ENCODE measurements at places on chromosomes 13 and 19. TPM values are rescaled to one million over a fixed set of nuclear protein-coding genes. Genes with fewer than 3 reads are reported as not detected.

DNA sequence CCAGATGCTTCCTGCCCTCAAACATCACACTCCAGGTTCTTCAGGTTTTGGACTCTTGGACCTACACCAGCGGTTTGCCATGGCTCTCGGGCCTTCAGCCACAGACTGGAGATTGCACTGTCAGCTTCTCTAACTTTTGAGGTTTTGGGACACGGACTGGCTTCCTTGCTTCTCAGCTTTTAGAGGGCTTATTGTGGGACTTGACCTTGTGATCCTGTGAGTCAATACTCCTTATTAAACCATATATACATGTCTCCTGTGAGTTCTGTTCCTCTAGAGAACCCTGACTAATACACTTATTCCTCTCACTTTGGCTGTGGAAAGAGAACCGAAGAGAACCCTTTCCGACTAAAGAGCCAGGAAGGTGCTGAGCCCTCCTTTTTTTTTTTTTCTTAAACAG lies 53.6 kb downstream of the LMO7 start:
- DNase-seq: no peak

- no peak for DNase-seq
Observed at GRCh38 chr19:32324631-32325285, 20.7 kb upstream of the ZNF507 start.

GRCh38 chr13:49220856-49221589 lies 885 bp downstream of the MLNR start:
- DNase-seq: no peak

GRCh38 chr19:37333457-37333856 lies 37.4 kb upstream of the ZNF527 start:
- DNase-seq: no peak

DNA sequence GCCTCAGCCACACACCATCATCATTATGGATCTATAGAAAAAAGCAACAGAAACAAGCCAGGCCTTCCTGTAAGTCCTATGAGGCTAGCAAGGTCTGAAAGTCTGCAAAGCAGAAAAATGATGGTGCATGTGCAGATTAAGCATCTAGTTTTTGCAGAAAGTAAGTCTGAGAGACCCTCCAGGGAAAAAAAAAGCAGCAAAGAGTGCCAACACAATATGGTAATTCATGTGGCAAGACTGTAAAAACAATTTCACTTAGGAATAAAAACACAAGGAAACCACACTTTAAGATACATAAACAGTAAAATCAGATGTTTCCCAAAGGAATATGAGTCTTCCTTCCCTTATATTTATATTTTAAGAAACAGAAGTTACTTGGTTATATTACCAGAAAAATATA lies 112.3 kb upstream of the FBXL3 start:
- DNase-seq: no peak

DNA sequence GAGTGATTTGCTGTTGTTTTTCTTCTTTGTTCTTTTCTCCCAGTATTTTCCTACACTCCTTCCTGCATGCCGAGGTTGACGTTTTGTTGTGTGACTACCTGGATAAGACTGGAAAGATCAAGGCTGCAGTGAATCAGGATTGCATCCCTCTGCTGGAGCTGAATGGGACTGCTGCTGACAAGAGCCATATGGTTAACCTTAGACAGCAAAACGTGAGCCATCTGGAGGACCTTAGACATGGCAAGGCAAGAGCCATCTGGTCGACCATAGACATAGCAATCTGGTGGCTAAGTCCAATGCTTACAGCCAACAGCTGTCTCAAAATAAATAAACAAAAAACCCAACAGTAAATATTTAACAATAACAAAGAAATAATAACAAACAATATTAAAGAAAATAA lies 42.6 kb upstream of the ZNF91 start:
- DNase-seq: no peak

GRCh38 chr19:31574251-31574973 lies 225.2 kb upstream of the TSHZ3 start:
- no peak for DNase-seq

Gene ZNF177
- total RNA-seq: 3.8 TPM

DNA sequence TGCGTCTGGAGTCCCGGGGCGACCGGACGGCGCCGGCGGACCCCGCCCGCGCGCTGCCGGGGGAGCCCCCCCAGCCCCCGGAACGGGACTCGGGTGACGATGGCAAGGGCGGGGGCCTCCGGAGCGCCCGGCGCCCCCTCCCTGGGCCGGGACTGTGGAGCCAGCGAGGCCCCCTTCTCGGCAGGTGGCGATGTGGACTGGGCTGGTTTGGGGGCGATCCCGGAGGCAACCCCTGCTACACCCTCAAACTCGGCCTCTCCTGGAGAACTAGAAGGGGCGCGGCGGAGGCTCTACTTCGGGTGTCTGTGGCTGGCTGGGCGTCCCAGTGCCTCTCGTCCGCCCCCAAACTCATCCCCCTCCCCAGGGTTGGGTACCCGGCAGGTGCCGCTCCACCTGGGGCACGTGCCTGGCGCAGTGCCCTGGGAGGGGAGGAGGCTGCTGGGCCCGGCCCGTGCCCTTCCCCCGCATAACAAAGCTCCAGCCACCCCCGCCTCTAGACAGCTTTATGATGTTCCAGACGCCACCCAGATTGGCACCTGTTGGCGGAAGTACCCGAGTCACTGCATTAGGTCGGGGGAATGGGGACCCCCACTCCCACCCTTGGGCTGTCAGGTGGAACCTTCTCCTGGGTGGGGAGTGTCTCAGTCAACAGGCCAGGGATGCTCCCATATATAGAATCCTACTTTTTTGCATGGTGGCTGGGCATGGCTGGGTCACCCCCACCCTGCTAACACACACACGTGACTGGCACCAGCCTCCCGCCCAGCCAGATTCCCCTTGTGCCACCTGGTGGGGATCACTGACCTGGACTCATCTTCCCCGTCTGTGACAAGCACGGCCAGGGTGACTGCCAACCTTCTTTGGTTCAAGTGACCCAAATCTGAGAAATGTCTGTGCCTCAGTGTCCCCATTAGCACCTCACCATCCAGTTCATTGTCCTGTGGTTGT lies 722 bp downstream of the PKN1 start:
- peak; percentile 65 for DNase-seq

DNA sequence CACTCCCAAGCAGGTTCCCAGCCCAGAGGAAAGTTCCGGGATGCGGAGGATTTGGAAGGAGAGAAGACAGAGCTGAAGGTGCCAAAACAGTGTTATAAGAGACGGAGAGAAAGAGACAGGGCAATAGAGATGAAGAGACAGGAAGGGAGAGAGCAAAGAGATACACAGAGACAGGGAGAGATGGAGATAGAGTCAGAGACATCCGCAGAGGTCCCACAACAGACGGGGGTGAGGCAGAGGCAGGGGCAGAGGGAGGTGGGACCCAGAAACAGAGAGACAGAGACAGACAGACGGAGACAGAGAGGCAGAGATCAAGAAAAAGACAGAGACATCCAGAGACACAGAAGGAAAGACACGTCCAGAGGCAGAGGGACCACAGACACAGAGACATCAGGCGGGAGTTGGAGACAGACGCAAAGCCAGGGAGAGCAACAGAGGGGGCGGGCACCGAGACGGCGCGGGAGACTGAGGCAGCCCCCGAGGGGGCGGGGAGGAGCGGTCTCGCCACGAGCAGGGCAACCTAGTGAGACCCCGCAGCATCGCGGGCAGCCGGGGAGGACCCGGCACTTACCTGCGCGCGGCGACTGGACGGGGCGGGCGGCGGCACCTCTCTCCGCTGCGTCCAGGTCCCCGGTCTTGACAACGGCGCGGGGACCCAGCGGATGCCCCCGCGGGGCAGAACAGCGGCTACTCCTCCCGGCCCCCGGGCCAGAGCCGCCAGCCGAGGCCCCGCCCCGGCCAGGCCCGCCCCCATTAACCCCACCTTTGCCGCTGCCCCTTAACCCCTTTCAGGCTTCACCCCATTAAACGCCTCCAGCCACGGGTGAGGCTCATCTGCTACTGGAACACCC lies at the start of gene GPR4:
Gene GPR4 (minus strand): TSS at position 689 of the 851 bp plus-strand sequence. CDS start 10,346 bp downstream, outside the sequence.
- DNase-seq: peak; percentile 51

Gene PDCD2L
- 8.9 TPM for total RNA-seq

Measured in left ventricle myocardium superior (tissue), 1 donor.